ENCODE measurements at places on chromosomes 4 and X.

DNA sequence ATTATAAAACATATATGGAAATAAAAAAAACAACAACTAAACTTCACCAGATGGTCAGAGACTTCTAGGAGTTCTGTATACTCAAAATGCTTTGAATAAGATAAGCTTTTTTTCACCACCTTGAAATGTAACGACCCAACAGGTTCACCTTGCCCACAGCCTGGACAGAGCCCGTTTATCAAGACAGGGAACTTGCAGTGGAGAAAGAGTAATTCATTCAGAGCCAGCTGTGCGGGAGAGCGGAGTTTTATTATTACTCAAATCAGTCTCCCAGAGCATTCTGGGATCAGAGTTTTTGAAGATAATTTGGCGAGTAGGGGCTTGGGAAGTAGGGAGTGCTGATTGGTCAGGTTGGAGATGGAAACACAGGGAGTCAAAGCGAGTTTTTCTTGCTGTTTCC lies 38.5 kb downstream of the AGA start:
- no peak for DNase-seq

- no peak for DNase-seq
These were observed 268.3 kb downstream of the TMA16 start for GRCh38 chr4:163762741-163763140.

GRCh38 chr4:119165767-119166166 lies 30.1 kb downstream of the MYOZ2 start:
- no peak for DNase-seq

DNA sequence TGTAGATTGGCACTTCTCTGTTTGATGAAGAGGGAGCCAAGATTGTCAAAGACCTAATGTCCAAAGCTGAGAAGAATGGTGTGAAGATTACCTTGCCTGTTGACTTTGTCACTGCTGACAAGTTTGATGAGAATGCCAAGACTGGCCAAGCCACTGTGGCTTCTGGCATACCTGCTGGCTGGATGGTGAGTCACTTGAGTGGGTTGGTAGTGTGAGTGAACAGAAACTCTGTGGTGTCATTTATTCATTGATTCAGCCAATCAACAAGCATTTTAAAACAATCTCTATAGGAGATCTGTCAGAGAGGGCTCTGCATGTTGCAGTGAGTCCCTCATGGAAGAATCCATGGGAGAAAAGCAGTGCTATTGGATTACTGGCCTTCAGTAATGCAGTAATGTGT lies 16.3 kb downstream of the TAF9B start:
- DNase-seq: no peak

DNA sequence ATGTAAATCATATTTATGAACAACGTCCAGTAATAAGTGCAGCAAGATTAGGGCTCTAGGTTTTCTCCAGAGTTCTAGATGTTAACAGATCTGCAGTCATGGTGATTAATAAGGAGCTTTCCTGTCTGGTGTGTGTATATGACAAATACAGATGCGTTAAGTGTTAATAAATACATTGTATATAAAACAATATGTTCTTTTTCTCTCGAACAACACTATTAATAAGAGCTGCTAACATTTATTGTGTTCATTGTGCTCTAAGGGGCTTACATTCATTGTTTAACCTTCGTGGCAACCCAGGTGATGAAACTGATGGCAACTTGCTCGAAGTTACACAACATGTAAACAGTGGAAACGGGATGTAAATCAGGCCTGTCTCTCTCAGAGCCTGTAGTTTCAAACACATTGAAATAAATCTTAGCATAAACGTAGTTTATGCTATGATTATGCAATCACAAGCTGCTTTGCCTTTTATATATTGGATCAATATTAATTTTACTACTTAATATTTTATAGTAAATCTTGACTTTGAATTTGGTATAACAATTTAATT lies 547 bp upstream of the CLGN start:
- no peak for DNase-seq

GRCh38 chrX:24024819-24025740 lies 1.9 kb downstream of the KLHL15 start:
- DNase-seq: peak; percentile 87

DNA sequence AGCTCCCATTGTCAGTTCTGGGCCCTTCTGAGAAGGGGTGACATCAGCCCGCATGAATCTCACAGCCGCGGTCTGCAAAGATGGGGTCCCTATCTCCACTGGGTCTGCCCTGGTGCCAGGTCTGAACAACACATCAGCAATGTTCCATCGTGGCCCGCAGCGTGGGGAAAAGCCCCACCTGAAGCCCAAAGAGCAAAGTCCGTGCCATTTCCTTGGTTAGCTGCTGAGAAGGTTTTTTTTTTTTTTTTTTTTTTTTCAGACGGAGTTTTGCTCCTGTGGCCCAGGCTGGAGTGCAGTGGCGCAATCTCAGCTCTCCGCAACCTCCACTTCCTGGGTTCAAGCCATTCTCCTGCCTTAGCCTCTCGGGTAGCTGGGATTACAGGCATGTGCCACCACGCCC lies 79.4 kb downstream of the DCTD start:
- no peak for DNase-seq

DNA sequence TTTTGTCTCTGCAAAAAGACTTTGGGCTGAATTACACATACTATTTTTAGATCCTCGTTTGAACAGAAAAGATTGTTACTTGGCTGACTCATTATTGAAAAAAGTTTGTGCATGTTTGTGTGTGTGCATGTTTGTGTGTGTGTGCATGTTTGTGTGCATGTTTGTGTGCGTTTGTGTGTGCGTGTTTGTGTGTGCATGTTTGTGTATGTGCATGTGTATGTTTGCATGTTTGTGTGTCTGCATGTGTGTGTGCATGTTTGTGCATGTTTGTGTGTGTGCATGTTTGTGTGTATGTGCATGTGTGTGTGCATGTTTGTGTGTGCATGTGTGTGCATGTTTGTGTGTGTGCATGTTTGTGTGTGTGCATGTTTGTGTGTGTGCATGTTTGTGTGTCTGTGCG lies 201.1 kb upstream of the FAT1 start:
- no peak for DNase-seq

GRCh38 chrX:153611298-153612095 lies 12.6 kb upstream of the CCNQ start:
- no peak for DNase-seq

GRCh38 chr4:113563691-113564378 lies 197.7 kb downstream of the CAMK2D start:
- no peak for DNase-seq

DNA sequence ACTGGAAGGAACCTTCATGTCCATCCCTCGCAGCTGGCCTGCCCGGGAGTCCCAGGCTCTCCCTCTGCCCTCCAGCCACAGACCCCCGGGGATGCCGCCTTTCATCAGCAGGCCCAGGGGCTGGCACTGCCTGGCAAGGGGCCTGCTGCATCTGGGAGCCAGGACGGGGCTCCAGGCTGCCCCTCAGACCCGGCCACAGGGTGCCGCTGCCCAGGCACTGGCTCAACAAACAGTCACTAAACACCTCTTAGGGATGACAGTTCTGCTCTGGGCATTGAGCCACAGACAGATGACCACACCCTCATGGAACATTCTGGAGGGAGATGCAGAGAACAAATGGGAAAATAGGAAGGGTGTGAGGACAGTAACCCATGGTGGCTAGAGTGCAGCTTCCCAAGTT lies 109.3 kb downstream of the HMX1 start:
- DNase-seq: no peak

- no peak for DNase-seq
These were observed 71.1 kb downstream of the DCLK2 start for GRCh38 chr4:150149381-150149780.

GRCh38 chr4:140344621-140345020 lies 28.8 kb upstream of the SCOC start:
- DNase-seq: no peak

DNA sequence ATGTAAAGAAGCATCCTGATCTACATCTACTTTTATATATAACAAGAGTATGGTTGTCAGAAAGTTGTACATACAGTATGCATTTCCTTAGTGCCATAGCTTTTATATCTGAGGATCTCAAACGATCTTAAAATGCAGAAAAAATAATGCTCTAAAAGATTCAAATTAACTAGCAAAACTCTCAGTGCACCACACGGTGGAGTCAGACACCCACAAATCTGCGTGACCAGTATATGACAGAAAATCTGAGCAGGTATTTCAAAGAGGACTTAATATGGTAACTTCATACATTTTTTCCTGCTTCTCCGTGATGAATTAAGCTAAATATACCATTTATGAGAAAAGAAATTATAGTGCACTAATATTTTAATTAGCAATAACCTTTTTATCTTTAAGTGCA lies 803.0 kb downstream of the DMD start:
- no peak for DNase-seq

DNA sequence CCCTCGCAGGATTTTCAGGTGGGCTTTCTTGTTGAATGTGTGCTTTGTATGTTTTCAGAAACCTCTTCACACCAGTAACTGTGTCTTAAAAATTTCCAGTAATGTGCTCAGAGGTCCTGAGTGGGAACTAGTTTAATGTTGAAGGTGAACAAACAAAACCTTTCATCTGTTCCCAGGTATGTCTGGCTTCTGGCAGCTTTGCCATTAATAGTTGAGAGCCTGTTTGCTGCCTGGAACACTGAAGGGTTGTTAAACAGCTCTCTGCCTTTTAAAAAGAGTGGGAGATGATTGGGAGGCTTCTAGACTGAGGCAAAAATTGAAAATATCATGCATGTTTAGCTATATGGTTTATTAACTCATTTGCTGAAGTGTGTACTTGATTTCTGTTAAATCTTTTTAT lies 161.2 kb upstream of the AGTR2 start:
- DNase-seq: no peak

GRCh38 chr4:2848449-2848848 lies 4.8 kb downstream of the ADD1 start:
- no peak for DNase-seq

DNA sequence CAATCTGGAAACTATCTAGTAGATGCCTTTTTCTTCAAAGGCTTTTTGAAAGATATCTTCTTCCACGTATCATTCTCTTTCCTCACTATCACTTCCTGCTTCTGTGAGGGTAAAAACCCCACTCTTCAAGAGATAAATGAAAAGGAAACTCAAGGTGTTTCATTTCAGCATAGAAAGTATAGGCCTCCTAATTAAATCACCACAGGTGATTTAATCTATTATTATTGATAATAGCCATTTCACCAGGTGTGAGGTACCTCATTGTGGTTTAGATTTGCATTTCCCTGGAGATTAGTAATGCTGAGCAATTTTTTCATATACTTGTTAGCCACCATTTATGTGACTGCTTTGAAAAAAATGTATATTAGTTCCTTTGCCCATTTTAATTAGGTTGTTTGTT lies 92.0 kb upstream of the EMCN start:
- DNase-seq: no peak

GRCh38 chr4:156336511-156336910 lies 382.8 kb upstream of the CTSO start:
- no peak for DNase-seq

Measured in H9 (cell line).